ENCODE measurements at places on chromosomes 2 and 18.

DNA sequence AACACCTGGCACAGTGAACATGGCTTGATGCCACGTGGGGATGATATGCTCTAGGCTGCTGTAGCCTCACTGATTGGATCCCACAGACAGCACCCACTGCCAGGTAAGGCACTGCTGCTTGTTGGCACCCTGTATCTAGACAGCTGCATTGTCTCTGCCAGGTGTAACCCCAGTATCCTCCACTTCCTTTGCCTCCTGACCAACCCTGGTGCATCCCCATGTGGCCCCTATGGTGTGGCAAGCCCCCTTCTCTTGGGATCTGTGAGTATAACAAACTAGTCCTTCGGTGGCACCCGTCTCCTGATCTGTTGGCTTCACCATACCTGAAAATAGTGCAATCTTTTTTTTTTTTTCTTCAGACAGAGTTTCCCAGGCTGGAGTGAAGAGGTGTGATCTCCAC, 11.1 kb downstream of the TEX51 start:
- DNase-seq: no peak

DNA sequence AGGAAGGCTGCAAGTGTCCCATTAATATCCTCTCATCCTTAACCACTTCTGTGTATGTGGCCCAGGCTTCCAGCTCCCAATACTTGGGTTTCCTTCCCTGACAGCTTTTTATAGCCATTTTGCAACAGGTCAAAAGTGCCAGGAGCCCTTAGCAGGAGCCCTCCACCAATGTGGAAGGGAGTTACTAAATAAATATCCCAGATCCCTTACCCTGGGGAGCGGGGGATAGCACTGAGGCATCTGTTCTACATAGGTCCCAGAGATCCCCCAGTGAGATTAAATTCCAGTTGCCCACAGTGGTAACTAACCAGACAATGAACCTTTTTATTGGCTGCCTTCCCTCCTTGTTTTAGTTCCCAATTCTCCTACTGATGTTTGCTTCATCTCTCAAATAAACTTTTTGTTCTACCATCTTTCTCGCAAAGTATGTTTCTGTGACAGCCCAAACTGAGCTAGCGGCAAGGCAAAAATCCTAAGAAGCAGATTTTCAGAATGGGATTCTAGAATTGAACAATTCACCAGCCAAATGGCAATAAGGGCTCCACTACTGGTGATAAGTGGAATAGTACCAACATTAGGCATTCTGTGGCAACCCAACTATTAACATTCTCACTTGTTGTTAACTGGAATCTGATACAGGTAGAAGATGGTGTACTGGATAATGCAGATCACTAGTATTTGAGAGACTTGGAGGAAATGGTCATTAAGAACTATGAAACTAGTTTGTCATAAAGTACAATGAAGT, 83.9 kb upstream of the MAPRE2 start:
- peak; percentile 55 for DNase-seq

GRCh38 chr2:227568852-227569169, 29.9 kb upstream of the SCYGR2 start:
- DNase-seq: no peak

GRCh38 chr2:164073101-164074074, 337.6 kb upstream of the FIGN start:
- DNase-seq: peak; percentile 65

DNA sequence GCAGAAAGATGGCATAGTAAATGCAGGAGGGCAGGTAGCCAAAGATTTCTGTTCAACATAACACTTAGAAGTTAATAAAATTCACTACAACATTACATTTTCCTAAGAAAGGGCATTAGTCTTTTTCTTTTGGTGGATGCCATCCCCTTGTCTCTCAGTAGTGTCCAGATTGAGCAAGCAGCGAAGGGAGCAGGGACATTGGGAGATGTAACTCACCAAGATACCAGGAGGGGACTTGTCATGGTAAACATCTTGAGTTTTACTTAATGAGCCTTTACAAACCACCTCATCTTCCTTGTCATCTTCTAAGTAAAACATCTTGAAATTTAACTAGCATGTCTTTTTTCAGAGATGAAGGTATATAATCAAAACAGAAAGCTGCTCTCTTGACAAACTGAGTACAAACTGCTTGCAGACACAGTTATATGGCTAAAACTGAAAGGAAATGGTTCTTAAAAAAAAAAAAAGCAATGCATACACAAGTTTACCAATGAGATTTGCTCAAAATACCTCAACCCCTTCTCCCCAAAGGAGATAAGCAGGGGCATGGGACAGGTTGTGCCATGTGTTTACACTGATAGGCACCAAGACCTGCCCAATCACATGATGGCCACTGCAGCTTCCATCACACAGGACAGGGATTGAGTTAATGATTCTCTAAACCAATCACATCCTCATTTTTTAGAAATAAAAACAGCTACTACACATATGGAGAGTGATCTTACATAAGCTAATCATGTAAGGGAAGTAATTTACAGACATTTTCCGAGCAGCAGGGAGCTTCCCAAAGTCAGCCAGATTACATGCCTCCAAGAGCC, 30.3 kb downstream of the LPIN2 start:
- no peak for DNase-seq

DNA sequence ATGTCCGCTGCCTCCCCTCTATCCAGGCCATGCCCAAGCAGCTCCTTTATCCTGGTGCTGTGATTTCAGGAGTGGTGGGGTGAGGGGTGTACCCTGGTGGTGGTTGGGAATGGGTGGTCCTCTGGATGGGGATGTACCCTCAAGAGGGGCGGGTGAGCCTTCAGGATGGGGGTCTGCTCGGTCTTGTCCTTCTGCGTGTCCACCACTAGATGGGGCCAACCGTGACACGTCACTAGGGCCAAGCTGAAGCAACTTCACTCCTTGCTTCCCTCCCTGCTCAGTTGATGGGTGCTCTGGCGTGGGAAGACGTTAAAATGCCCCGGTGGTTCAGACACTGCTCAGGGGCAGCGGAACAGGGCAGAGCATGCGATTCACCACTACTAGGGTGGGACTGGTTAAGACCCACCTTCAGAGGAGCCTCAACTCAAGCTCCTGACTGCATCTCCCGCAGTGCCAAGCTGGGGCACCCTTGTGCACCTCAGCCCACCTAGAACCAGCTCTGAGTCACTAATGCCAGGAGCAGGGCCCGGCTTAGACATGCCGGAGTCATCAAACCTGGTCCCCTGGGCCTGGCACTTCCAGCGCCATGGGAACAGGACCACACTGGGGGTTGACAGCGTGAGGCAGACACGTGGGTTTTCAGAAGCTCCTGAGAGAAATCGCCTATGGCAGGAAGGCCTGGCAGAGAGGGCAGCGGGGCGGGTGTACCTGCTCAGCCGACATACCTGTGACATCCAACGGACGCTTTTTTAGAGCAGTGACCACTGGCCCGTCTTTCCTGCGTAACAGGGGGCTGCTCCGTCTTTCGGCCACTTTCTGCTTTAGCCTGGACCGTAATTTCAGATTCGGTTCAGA, 256.7 kb downstream of the HDAC4 start:
- DNase-seq: peak; percentile 52

GRCh38 chr2:218155953-218156479, 10.7 kb downstream of the CXCR1 start:
- DNase-seq: no peak

DNA sequence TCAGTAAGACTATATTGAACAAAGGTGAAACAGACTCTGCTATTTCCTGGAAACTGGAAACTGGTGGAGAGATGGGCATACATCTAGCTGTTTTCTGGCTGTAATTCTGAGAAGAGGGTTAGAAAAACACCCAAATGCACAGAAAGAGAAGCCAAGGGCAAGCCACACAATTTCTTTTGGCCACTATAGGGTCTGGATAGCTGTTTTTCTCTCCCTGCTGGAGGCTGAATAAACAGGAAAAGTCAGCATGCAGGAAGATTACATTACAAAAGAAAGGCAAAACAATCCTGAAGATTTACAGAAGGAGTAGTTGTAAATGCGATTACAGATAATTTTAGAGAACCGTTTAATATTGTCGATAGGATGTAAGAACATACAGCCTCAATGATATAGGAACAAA, 186.2 kb upstream of the REG3G start:
- no peak for DNase-seq

- DNase-seq: no peak
These were observed 20.9 kb upstream of the DNMT3A start for GRCh38 chr2:25362434-25363145.

DNA sequence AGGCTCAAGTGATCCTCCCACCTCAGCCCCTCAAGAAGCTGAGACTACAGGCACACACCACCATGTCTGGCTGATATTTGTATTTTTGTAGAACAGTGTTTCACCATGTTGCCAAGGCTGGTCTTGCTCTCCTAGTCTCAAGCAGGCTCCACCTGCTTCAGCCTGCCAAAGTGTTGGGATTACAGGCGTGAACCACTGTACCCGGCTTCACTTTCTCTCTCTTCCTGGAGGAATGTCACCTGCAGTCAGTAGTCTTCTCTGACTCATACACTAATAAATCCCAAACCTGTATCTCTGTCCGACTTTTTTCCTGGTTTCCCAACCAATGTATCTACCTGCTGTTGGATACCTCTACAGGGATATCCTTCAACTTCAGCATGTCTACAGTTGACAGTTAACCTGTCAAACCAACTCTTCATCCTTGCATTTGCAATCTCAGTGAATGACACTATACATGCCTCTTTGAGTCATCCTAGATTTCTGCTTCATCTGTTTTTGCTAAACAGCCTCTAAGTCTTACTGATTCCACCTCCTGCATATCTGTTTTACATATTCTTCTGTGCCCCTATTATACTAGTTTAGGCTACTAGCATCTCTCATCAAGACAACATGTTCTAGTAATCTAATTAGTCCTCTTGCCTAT, 54.5 kb downstream of the RBBP8 start:
- no peak for DNase-seq

DNA sequence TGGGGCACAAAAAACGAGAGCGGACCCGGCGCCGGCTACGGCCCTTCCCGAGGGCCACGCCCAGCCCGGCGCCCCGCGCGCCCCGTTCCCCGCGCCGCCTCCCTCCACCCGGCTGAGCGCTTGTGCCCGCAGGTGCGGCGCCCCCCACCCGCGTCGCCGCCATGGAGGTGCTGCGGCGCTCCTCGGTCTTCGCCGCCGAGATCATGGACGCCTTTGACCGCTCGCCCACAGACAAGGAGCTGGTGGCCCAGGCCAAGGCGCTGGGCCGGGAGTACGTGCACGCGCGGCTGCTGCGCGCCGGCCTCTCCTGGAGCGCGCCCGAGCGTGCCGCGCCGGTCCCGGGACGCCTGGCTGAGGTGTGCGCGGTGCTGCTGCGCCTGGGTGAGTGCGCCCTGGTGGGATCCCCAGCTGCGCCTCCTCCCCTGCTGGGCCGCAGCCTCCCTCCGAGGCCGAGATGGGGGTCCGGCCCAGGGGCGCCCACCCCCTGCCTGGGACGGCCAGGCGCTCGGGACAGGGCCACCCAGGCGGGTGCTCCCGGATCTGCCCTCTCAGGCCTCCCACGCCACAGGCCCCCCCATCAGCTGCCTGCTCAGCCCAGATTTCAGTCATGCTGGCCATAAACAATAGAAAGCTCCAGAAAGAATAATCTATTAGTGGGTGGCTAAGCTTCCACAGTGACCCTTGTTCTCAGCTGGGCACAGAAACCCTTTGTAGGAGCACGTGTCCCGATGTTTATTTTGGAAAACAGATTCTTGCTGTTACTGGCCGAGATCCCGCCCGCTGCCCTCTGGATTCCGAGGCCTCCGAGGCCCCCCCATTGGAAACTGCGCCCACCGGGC, 997 bp downstream of the BOK start:
- DNase-seq: peak; percentile 36

- peak; percentile 74 for DNase-seq
These were observed 310.2 kb upstream of the NRP2 start for GRCh38 chr2:205372141-205372540.
